ENCODE measurements at places on chromosomes 1 and 21. TPM values are rescaled to one million over a fixed set of nuclear protein-coding genes. Genes with fewer than 3 reads are reported as not detected.
A peak's percentile ranks its signal among the peaks of the same experiment; 100 is the strongest.

The MROH9 gene
- total RNA-seq = not detected

The NGF gene
- 9.7 TPM for total RNA-seq

The MAGI3 gene
- total RNA-seq = 12.7 TPM

The S100A1 gene
- not detected for total RNA-seq

The IL23R gene
- not detected for total RNA-seq

The S100B gene
- not detected for total RNA-seq

The ADORA1 gene
- total RNA-seq = 5.6 TPM

The ERICH3 gene
- total RNA-seq = not detected

The ERO1B gene
- 1.1 TPM for total RNA-seq

DNA sequence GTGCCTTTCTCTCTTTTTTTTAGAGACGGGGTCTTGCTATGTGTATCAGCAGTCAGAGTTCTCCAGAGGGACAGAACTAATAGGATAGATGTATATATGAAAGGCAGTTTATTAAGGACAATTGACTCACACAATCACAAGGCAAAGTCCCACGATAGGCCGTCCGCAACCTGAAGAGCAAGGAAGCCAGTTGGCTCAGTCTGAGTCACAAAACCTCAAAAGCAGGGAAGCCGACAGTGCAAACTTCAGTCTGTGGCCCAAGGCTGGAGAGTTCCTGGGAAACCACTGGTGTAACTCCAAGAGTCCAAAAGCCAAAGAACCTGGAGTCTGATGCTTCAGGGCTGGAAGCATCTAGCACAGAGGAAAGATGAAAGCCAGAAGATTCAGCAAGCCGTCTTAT lies 16.3 kb upstream of the H3-3A start:
- peak; percentile 91 for DNase-seq

DNA sequence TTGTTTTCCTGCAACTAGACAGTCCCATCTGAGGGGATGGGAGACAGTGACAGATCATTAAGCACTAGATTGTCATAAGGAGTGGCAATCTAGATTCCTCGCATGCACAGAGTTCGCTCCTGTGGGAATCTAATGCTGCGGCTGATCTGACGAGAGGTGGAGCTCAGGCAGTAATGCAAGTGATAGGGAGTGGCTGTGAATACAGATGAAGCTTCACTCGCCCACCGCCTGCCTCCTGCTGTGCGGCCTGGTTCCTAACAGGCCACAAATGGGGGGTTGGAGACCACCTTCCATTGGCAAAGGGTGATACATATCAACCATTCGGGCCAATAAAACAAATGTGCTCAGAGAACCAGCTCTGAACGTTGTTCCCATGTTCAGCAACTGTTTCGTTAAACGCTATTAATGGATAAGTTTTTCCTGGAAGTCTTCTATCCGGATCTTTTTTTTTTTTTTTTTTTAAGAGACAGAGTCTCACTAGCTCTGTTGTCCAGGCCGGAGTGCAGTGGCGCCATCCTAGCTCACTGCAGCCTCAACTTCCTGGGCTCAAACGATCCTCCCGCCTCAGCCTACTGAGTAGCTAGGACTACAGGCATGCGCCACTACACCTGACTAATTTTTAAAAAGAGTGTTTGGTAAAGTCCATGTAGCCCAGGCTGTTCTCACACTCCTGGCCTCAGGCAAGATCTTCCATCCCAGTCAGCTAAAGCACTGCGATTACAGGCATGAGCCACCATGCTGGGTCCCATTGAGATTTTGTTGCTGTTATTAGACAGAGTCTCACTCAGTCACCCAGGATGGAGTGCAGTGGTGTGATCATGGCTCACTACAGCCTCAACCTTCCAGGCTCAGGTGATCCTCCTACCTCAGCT lies 8.7 kb upstream of the RSRP1 start:
- no peak for DNase-seq

DNA sequence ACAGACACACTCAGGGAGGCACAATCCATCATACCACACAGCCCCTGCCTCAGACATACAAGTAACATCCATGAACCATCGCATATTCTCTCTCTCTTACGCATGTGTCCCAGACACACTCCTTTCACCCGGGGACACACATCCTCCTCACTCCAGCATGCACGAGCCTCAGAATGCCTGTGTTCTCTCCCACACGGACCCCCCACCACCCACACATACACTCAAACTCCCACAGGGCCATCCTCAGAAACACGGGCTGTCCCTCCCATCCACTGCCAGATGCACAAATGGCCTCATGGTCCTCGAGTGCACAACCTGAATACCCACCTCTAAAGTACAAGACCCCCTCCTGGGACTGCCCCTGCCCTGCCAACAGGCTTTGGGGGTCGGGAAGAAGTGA lies 2.2 kb upstream of the C1QC start:
- DNase-seq = no peak

DNA sequence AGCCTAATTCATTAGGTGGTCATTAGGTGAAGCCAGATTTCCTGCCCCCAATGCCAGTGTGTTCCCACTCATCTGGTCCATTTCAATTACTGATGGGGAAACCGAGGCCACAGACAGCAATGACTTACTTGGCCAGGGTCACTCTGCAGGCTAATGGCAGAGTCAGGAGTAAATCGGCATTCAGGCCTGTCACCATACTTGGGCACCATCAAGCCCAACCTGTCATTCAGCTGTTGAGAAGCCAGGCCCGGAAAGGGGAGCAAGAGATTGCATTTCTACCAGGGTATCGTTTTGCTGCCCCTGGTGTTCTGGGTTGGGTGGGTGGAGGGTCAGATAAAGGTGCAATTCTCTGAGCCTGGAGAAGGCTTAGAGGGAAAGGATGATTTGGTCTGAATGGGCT lies 8.0 kb upstream of the TMEM61 start:
- no peak for DNase-seq

DNA sequence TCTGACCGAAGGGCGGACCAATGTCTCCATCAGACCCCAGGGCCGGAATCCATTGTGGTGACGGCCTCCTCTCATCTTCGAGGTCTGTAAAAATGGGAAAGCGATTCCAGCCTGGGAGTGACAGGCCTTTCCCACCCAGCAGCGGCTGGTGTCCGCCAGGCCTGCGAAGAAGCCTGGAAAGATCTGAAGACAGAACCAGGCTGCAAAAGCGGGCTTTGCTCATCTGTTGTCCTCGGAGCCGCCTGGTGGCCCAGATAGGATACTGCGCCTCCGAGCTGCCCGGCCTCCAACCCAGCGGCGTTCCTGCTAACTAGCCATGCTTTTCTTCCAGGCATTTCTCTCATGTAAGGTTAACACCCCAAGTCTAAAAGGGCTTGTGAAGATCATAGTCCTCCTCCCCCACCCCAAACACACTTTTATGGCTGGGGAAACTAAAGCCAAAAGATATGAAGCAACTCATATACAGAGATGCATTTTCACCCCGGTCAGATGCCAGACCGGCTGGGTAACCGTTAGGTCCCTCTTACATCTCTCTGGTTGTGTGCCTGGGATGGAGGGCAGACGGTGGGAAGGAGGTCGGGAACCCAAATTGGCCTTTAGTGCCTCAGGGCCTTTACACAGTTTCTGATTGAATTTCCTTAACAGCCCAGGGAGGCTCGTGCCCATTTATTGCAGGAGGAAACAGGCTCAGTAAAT lies 1.9 kb upstream of the DHRS3 start:
- DNase-seq = peak; percentile 88

- no peak for DNase-seq
These were observed 120.6 kb downstream of the SYF2 start for GRCh38 chr1:25111706-25112105.

GRCh38 chr1:160935527-160936258 lies 18.9 kb downstream of the ITLN2 start:
- DNase-seq = no peak

DNA sequence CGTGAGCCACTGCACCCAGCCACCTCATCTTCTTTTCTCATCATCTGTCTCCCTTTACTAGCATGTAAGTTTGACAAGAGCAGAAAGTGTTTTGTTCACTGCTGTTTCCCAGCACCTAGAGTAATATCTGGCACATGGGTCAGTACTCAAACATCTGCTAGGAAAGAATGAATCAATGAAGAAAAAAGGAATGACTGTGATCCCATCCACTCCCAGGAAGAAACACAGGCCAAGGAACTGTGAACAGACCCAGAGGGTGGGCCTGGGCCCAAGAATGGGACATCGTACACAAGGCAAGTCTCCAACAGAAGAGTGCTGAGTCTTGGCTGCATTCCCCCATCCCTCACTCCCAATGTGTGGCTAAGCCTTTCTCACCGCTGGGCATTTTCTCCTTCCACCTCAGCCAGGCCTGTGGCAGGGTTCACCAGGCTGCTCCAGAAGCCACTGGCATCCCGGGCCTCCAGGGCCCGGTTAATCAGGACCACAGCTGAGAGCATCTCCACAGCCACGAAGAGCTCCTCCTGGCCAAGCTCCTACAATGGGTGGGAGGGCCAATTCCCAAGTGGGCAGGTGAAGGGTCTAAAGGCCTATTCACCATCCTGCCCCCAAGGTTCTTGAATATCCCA lies 18.4 kb downstream of the IQGAP3 start:
- no peak for DNase-seq

GRCh38 chr1:119489201-119489600 lies 17.8 kb upstream of the HSD3B1 start:
- no peak for DNase-seq

DNA sequence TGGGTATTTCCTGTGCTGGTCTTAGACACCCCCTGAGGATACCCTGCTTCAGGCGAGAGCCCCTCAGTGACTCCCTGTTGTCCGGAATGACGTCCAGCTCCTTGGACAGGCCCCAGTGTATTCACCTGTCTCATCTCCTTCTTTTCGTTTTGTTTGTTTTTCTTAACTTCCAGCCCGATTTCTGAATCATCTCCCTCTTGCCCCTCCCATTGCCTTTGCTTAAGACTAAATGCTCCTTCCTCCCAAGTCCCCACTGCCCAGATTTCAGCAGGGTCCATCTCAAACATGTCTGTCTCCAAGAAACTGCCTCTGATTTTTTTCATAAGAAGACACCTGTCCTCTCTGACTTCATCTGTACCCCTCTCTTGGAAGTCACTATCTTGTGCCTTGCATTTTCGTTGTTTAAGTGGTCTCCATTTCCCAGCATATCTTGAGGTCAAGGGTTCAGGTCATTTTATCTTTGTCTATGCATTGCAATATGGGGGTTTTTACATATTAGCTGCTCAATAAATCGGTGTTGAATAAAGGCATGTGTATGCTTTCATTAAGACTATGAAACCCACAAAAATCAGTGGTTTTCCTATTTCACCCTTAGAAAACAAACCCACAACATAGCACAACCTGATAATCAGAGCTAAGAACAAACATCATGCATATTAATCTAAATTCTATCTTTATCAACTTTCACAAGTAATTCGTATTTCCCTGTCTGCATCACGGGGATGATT lies 58.4 kb upstream of the LGALS8 start:
- DNase-seq = no peak

- no peak for DNase-seq
These were observed 311.9 kb downstream of the TPR start for GRCh38 chr1:186063091-186063657.

- DNase-seq = peak; percentile 59
These were observed 42.5 kb upstream of the DISC1 start for GRCh38 chr1:231584117-231584516.

DNA sequence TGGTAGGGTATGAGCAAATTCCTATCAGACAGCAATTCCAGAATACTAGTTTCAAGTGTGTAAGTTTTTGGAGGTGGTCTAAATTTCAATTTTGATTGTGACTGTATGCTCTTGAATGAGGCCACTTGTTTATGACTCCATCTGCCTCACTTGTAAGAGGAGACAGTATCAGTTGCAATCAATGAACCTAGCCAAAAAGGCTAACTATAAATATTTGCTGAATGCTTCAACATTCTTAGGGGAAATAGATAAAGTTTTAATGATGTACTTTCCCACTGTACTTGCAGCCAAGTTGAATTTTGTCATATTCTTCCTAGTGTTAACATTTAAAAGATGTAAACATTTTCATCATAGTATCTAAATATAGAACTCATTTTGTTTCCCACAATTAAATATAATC lies 32.1 kb upstream of the RWDD3 start:
- DNase-seq = no peak

- no peak for DNase-seq
These were observed 449.5 kb upstream of the CAMK1G start for GRCh38 chr1:209134001-209134400.

- no peak for DNase-seq
These were observed 282.4 kb upstream of the SGIP1 start for GRCh38 chr1:66251546-66251945.

DNA sequence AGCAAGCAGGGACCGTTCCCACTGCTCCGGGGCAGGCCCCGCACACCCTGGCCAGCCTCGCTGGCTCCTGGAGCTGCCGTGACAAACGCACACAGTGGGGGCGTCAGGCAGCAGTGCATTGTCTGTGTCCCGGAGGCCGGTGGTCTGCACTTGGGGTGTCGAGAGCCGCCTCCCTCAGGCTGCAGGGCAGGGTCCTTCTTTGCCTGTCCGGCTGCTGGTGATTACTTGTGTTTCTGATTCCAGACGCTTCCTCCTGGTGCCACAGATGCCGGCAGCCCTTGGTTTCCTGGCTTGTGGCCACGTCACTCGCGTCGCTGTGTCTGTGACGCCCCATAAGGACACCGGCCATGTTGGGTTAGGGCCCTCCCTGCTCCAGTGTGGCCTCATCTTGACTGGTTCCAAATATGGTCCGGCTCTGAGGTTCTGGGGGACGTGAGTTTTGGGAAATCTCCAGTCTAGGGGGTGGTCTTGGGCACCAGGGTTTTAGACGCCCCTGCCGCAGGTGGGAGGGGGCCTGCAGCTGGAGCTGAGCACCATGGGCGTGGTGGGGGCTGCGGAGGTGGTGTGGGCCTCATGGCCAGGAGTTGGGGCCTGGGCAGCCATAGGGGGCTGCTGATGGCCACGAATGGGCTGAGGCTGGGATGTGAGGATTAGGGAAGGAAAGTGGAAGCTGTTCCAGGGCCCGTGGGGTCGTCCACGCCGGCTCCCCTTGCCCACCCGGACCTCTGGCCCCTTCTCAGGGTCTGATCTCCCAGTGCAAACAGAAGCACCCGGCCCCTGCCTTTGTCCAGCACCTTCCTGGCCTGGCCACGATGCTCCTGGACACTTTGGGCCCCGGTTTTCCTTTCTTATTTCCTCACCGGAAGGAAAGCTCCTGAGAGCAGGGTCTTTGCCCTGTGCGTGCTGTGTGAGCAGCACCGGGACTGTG lies 41.0 kb downstream of the SLX9 start:
- DNase-seq = no peak

DNA sequence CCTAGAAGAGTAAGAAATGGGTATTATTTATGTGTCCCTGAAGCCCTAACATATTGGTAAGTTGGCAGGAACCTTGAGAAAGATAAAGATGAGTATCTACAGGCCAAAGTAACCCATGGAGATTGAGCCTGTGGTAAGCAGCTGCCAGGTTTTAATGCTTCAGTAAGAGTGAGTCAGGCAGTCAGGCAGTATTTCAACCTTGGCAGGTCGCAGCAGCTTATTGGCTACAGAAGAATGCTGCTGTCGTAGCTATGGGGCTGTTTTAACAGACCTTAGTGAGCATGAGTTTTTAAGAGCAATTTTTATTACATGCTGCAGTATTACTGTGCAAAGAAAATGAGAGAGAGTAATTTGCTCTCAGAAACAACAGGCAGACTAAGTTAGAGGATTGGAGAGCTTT lies 10.3 kb upstream of the SLC30A10 start:
- peak; percentile 67 for DNase-seq

- DNase-seq = no peak
These were observed 55.0 kb downstream of the CAMSAP2 start for GRCh38 chr1:200793677-200794076.

All from M059J (cell line).